ENCODE measurements at places on chromosomes 2 and 18.

DNA sequence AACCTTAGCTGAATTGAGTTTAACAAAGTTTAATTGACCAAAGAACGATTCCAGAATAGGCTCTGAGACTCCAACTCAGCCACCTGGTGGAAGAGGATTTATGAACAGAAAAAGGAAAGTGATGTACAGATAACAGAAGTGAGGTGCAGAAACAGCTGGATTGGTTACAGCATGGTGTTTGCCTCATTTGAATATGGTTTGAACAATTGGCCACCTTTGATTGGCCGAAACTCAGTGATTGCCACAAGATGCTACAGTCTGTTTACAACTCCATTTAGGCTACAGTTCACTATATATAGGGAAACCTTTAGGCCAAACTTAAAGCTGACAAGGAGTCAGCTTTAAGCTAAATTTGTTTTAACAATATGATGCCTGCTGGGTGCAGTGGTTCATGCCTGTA lies 28.1 kb upstream of the SLC35G4 start:
- no peak for DNase-seq

- no peak for DNase-seq
Measured at GRCh38 chr2:101479810-101480209, 4.9 kb upstream of the RFX8 start.

- DNase-seq = no peak
Measured at GRCh38 chr2:191508738-191509137, 169.2 kb upstream of the NABP1 start.

GRCh38 chr2:128260239-128261138 lies 58.2 kb downstream of the HS6ST1 start:
- DNase-seq = no peak

- DNase-seq = no peak
Measured at GRCh38 chr2:11480406-11480805, 14.4 kb upstream of the E2F6 start.

DNA sequence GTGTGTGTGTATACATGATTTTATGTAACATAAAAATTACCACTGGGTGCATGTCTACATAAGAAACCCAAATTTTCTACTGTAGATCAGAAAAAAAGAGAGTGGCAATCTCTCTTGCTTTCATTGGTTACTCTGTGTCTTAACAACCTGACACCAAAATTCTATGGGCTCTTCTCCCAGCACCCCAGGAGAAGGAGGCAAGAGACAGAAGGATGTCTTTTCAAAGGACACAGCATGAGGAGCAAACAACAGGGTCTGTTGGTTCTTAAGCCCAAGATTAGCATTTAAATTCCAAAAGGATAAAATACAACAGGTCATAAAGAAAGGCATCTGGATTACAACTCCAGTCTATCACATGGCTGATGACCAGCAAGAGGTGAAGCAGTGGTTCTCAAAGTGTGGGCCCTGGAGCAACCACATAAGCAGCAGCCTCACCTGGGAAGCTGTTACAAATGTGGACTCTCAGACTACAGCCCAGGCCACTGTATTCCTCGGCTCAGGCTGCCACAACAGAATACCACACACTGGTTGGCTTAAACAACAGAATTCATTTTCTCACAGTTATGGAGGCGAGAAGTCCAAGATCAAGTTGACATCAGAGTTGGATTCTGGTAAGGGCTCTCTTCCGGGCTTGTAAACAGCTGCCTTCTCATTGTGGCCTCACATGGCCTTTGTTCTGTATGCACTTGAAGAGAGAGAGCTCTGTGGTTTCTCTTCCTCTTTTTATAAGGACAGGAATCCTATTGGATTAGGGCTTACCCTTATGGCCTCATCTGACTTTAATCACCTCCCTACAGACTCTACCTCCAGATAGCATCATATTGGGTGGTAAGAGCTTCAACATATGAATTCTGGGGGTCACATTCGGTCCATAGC lies 79.8 kb upstream of the RNF152 start:
- DNase-seq = no peak

- DNase-seq = no peak
Measured at GRCh38 chr2:192123847-192124246, 70.9 kb downstream of the TMEFF2 start.

DNA sequence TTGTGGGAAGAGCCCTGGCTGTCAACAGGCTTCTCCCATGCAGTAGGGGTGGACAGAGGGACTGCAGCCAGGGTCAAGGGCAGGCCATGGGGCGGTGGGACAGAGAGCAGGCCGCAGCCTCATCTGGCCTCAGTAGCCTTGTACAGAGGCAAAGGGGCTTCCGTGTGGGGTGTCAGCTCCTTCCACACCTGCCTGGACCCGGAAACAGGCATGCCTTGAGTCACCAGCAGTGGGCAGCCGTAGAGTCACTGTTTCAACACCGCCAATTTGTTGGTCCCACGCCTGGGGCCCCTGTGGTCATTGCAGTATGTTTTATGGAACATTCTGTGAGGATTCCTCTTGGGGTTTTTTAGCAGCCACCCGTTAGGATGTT lies 173.0 kb downstream of the SMAD7 start:
- no peak for DNase-seq

DNA sequence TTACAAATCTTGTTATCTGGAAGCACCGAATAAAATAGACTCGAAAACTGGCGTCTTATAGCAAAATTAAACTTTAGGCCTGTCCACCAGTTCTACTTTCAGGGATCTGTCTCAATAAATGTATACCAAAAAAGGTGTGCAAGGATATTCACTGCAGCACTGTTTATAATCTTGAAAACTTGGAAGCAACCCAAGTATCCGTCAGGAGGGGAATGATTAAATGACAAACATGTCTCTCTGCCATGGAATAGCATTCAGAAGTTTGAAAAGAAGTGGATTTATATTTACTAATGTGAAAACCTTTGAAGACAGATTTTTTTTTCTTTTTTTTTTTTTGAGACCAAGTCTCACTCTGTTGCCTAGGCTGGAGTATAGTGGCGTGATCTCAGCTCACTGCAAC lies 32.3 kb upstream of the SATB2 start:
- no peak for DNase-seq

GRCh38 chr2:174522553-174522952 lies 35.7 kb upstream of the GPR155 start:
- DNase-seq = no peak

GRCh38 chr2:75342504-75343175 lies 143.3 kb upstream of the TACR1 start:
- DNase-seq = no peak

DNA sequence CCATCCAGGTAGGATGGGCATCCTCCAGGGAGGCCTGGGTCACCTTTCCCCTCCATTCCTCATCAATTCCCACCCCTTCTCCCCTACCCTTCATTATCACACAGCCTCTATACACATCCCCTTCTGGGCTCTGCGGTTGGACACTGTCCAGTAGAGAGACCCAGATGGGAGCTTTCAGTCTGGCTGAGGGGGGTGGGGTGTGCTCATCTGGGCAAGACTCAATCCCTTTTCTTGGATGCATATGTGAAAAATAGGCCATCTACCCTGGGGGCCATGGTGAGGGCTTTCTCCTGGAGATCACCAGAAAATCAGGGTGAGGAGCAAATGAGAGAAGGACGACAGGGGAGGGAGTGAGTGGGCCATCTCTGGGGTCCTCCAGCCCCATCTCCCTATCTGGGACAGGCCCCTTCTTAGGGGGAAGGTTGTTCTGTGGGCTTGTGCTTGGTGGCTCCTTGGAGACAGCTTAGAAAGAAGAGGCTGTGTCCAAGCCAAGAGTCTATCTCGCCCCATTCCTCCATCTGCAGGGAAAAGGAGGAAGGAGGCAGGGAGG lies 160.1 kb downstream of the DYSF start:
- no peak for DNase-seq

GRCh38 chr18:12861637-12862036 lies 22.4 kb downstream of the PTPN2 start:
- no peak for DNase-seq

DNA sequence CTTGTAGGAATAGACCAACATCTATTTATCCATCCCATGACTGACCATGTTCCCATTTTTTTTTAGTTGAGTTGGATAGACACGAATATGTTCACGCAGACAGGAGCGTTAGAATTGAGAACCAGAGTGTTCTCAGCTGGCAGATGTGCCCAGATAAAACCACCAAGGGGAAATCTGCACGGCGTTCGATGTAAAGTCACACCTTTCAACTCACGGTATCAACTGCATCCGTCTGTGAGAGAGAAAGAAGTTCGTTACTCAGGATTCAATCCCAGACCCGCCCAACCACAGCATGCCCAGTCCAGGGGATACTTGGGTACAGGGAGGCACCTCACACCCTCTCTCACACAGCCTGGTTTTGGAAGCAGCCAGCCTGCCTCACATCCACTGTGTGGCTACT lies 26.1 kb downstream of the MAL start:
- DNase-seq = no peak

DNA sequence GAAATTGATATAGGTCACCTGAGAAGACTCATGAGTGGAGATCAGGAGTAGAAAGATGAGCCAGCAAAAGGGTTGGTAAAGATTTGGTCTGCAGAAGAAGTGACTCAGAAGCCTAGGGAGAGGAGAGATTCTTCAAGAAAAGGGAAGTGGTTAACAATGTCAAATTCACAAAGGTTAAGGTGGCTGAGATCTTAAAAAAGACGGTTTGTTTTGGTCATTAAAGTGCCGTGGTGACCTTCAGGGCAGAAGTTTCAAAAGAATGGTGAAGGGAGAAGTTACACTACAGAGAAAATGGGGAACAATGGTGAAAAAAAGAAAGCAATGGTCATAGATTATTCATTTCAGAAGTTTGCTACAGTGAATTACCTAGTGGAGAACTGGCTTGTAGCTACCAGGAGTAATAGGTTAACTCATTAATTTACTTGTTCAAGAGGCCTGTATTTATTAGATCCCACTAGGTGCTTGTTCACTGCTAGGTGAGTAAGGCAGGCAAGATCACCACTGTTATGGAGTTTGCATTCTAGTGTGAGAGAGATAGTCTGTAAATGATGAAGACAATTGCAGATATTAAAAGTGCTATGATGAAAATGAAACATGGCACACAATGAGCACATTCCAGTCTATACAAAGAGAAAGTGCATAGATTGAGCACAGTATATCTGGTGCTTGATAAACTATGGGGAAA lies 43.0 kb downstream of the FBXO48 start:
- no peak for DNase-seq

GRCh38 chr2:79437433-79438267 lies 75.2 kb upstream of the CTNNA2 start:
- DNase-seq = no peak

- no peak for DNase-seq
Measured at GRCh38 chr2:182550234-182550633, 123.4 kb upstream of the PDE1A start.

DNA sequence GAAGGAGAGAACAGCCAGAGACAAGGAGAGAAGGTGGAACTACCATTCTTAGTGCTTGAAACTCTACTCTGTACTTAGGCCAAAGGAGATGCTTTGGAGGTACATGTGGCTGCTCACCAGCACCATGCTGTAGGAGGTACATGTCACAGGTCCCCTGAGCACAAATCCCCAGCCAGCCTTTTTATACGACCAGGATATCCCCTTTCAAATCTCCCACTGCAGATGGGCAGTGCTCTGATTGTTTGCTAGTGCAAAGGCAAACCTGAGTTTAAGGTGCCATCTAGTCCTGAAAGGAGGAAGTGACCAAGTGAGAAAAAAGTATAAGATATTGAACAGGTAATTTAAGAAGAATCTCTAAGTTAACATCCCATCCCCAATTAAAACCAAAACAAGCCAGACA lies 17.1 kb upstream of the TTC21B start:
- DNase-seq = no peak

- no peak for DNase-seq
Measured at GRCh38 chr2:109630441-109631430, 16.6 kb downstream of the SOWAHC start.

GRCh38 chr18:46756025-46756558 lies 761 bp downstream of the ST8SIA5 start:
- no peak for DNase-seq

- no peak for DNase-seq
Measured at GRCh38 chr18:79323471-79323870, 72.3 kb upstream of the NFATC1 start.

GRCh38 chr18:49910986-49911385 lies 97.7 kb upstream of the ACAA2 start:
- DNase-seq = no peak

DNA sequence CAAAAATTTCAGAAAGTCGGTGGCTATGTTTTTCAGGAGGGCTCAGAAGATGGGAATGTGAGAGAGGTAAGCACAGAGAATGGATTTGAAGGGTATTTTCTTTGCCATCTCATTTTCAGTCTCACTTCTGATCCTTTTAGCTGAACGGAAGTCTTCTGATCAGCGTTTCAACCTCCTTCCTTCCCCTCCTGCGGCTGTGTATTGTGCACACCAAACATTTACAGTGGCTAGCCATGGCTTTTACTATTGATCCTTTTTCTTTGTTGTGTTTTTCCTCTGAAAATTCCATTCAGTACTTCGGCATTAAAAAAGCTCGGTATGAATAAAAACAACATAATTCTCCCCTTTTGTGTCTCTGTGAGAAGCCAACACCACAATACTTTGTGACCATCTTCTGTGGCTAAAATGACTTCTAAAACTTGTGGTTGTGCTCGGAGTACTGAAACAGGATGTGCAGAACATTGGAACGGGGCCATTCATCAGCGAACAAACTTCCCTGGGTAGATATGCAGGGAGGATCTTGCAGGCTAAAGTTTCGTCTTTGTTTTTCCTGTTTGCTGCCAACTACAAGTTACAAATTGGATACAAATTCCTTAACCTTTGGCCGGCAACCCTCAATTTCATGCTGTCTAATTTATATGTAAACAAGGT lies 260.8 kb upstream of the FAM98A start:
- DNase-seq = no peak

DNA sequence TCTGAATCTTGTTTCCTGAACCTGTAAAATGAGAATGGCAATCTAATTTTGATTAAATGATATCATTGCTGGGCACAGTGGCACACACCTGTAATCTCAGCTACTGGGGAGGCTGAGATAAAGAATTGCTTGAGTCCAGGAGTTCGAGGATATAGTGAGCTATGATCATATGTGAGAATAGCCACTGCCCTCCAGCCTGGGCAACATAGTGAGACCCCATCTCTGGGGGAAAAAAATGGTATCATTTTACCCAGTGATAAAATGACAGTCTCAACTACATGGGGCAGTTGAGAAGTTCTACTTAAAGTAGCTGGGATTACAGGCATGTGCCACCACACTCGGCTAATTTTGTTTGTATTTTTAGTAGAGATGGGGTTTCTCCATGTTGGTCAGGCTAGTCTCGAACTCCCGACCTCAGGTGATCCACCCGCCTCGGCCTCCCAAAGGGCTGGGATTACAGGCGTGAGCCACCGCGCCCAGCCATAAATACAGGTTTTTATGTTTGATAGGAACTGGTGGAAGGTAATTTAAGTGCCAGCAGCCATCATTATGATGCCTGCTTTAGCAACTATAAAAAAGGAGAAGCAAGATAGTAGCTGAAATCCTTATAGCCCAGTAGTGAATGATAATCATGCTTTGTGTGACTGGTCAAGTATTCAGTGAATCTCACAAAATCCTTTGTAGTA lies 17.0 kb downstream of the BZW1 start:
- no peak for DNase-seq

All from stimulated activated CD8-positive, alpha-beta memory T cell treated with anti-CD3 and anti-CD28 coated beads, Interleukin-7, amount 100 ng/mL, for 4 hours (primary cell).